NCI-H2171 treated with DMSO at 0.1 percent for 48 hours (cell line): ENCODE measurements at places on chromosomes 5 and 9.

- no peak for DNase-seq
Measured at GRCh38 chr5:72380492-72381274, 60.5 kb downstream of the PTCD2 start.

GRCh38 chr5:113123618-113124017 lies 147.0 kb downstream of the DCP2 start:
- no peak for DNase-seq

- DNase-seq = no peak
Measured at GRCh38 chr9:129343424-129344375, 165.6 kb upstream of the IER5L start.

GRCh38 chr5:75623846-75624245 lies 12.6 kb downstream of the ANKDD1B start:
- DNase-seq = no peak
